ENCODE measurements at places on chromosomes 6 and 20. TPM values are rescaled to one million over a fixed set of nuclear protein-coding genes. Genes with fewer than 3 reads are reported as not detected.

The MRS2 gene
- 25.5 TPM for total RNA-seq

The HLA-DMB gene
- 2.3 TPM for total RNA-seq

The HRH3 gene
- not detected for total RNA-seq

The ABHD16B gene
- 0.16 TPM for total RNA-seq

- peaks cover 79% of the 10 kb centered on the region for H3K4me1 ChIP-seq
- H3K4me3 ChIP-seq: no peak overlapping the region
- no peak for DNase-seq
- H3K27me3 ChIP-seq: no peaks in the 10 kb centered on the region
- peaks cover 43% of the 10 kb centered on the region for H3K36me3 ChIP-seq
- H3K27ac ChIP-seq: no peak overlapping the region
Measured at GRCh38 chr6:12033770-12034169, 21.7 kb downstream of the HIVEP1 start.

- DNase-seq: no peak
- H3K4me1 ChIP-seq: no peaks in the 10 kb centered on the region
- no peak overlapping the region for H3K27ac ChIP-seq
- H3K36me3 ChIP-seq: no peaks in the 10 kb centered on the region
- H3K4me3 ChIP-seq: no peak overlapping the region
- H3K27me3 ChIP-seq: no peaks in the 10 kb centered on the region
Measured at GRCh38 chr20:7496394-7496991, 443.8 kb downstream of the HAO1 start.

- no peak overlapping the region for H3K4me3 ChIP-seq
- DNase-seq: no peak
- no peaks in the 10 kb centered on the region for H3K36me3 ChIP-seq
- no peaks in the 10 kb centered on the region for H3K27me3 ChIP-seq
- no peaks in the 10 kb centered on the region for H3K4me1 ChIP-seq
Measured at GRCh38 chr20:36132802-36133211, 21.7 kb upstream of the EPB41L1 start.

- peaks cover 25% of the 10 kb centered on the region for H3K4me1 ChIP-seq
- H3K27ac ChIP-seq: peak overlapping the region; percentile 53
- peak; percentile 58 for DNase-seq
- H3K27me3 ChIP-seq: peaks cover 51% of the 10 kb centered on the region
- peak overlapping the region; percentile 76 for H3K4me3 ChIP-seq
Measured at GRCh38 chr20:43915211-43916072, 790 bp downstream of the TOX2 start.

DNA sequence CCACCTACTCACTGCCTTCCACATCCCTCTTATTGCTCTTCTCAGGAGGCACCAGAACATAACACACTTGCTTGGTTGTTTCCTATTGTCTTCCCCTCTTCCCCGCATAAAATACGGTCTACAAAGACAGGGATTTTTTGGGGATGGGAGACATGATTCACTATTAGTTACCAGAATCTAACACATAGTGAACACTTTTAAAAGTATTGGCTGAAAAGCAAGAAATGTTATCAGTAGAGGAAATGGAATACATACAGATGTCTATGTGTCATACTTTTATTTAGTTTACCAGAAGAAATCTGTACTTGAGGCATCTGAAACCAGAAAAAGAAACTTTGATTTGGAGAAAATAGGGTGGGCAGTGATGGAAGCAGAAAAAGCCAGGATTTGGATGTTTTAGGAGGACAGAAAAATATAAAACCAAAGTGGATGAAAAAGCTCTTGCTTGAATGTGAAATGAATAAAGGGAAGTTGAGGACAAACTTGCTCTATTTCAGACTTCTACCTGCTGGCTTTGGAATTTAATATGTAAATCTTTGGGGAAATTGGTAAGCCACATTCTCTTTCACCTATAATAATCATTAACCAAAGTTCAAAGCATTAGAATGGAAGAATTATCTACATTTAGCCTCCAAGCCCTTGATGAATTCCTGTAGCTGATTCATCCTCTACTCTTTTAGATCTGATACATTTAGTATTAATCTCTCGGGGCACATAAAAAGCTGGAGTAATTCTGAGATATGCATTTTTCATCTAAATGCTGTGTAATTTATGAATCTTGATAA lies 82.6 kb downstream of the DOK5 start:
- DNase-seq: no peak
- H3K27ac ChIP-seq: no peak overlapping the region
- no peaks in the 10 kb centered on the region for H3K4me1 ChIP-seq

DNA sequence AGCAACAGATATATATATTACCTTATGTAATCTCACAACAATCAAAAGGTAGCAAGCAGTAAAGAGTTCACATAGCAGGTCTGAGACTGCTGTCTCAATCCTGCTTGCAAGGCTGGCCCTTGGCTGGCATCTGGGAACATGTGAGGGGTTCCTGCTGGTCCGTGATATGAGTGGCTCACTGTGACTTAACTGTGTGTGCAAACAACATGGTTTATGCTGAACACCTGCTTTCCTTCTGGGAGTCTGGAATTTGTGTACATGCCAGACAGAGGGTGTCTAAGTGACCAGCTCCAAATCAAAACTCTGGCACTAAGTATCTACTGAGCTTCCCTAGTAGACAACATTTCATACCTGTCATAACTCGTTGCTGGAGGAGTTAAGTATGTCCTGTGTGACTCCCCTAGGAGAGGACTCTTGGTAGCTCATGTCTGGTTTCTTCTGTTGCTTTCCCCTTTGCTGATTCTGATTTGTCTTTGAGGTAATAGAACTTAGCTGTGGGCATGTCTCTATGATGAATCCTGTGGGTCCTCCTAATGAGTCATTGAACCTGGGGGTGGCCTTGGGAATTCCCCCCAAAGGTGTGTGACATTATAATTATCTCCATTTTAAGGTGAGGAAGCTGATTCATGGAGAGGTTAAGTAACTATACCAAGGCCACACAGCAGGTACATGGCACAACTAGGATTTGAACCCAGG lies 131.6 kb upstream of the NEDD9 start:
- peak; percentile 80 for DNase-seq

DNA sequence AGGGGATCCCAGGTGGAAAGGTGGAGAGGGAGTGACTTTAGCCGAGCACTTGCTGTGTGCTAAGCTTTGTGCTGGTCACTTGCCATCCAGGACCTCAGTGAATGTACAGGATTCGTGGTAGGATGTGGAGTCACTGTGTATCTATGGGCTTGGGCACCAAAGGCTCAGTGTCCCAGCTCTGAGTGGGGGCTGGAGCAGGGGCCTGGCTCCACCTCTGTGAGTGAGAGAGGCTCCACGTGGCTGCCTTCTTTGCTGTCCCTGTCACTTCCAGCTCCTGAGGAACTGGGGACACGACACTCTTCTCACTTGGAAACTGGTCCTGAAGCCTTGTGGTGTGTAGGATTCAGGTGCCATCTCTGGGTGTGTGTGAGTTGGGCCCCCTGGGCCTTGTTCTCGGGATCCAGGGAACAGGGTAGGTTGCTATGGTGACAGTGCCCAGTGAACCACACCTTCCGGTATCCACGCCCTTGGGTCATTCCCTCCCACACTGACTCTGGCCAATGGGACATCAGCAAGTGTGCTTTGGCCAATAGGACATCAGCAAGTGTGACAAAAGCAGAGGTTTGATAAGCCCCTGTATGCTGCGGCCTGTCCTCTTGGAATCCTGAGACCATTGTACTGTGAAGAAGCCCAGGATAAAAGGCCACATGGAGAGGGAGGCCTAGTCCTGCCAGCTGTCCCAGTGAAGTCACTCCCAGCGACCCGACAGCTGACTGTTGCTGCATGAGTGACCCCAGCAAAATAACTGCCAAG lies 87.7 kb downstream of the CDH22 start:
- no peaks in the 10 kb centered on the region for H3K4me1 ChIP-seq
- no peak overlapping the region for H3K27ac ChIP-seq
- no peak for DNase-seq
- H3K4me3 ChIP-seq: no peak overlapping the region
- no peaks in the 10 kb centered on the region for H3K27me3 ChIP-seq

DNA sequence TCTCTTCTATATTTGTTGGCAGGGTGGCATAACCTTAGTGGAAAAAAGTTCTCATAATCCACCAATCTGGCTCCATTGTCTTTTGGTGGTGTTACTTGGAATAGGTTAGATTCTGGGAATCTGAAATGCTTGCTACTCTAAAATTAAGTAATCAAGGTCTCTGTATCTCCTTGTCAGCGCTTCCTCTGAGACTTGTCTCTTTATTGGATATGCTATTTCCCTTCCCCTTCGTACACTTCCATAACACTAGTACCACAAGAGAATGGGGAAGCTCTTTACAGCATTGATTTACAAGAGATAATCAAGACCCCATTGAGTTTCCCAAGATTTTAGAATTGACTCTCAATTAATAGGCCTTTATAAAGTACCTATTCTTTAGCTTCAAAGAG lies 280.2 kb downstream of the ADGB start:
- peaks cover 4% of the 10 kb centered on the region for H3K27me3 ChIP-seq
- no peaks in the 10 kb centered on the region for H3K36me3 ChIP-seq
- H3K27ac ChIP-seq: no peak overlapping the region
- no peak overlapping the region for H3K4me3 ChIP-seq
- DNase-seq: no peak

- no peaks in the 10 kb centered on the region for H3K27me3 ChIP-seq
- H3K27ac ChIP-seq: no peak overlapping the region
- no peak overlapping the region for H3K4me3 ChIP-seq
- no peak for DNase-seq
- peaks cover 7% of the 10 kb centered on the region for H3K36me3 ChIP-seq
Measured at GRCh38 chr20:3262566-3262965, 23.6 kb upstream of the SLC4A11 start.

DNA sequence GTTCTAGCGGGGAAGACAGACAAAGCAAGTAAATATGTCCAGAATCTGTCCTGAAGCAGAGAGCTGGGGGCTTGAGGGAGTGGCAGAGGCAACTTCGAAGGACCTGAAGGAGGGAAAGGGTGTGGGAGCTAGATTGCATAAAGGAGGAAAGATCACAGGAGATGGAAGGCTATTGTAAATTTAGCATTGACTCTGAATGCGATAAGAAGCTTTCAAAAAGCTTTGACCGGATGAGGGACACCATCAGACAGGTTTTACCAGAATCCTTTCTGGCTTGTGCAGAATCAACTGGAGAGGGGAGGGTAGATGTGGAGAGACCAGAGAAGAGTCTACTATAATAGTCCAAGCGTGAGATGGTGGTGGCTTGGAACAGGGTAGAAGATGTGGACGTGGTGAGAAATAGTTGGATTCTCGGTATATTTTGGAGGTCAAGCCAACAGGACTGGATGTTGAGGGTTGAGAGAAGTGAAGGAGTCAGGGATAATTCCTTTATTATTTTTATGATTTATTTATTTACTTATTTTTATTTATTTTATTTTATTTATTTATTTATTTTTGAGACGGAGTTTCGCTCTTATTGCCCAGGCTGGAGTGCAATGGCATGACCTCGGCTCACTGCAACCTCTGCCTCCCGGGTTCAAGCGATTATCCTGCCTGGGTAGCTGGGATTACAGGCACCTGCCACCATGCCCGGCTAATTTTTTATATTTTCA lies 19.9 kb upstream of the RIPOR3 start:
- no peak for DNase-seq
- no peak overlapping the region for H3K4me3 ChIP-seq
- no peaks in the 10 kb centered on the region for H3K4me1 ChIP-seq
- no peaks in the 10 kb centered on the region for H3K36me3 ChIP-seq

DNA sequence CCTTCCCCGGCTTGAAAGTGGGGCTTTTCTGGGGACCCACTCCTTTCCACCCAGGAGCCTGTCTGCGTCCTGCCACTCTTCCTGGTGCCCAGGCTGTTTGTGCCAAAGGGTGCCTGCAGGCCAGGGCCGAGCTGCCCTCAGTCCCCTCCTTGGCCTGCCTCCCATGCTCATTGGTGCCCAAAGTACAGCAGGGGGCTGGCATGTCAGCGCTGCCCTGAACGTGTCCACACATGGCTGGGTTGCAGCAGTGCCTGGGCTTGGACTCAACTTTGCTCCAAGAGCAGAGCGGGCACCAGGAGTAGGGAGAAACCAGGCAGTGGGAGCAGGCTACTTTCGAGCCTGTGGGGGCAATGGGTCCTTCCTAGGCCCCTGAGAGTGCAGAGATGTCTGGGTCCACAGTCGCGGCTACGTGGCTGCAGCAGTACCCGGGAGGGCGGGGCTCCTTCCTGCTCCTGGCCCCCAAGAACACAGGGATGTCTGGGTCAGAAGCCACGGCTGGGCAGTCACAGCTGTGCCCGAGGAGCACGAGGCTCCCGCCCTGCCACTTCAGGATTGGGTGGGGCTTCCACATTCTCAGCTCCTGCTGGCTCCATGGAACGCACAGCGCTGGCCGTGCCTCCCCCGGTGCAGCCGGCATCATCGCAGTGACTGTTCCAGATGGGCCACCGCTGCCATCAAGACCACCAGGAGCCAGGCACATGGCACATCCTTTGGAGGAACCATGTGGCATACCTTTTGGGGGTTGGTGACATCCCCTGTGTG lies 50.0 kb upstream of the CLDN20 start:
- H3K4me1 ChIP-seq: peaks cover 5% of the 10 kb centered on the region
- peaks cover 2% of the 10 kb centered on the region for H3K27me3 ChIP-seq
- DNase-seq: no peak
- H3K4me3 ChIP-seq: no peak overlapping the region

- no peak for DNase-seq
- H3K36me3 ChIP-seq: peaks cover 65% of the 10 kb centered on the region
- peak overlapping the region; percentile 3 for H3K4me3 ChIP-seq
- peaks cover 69% of the 10 kb centered on the region for H3K4me1 ChIP-seq
- no peaks in the 10 kb centered on the region for H3K27me3 ChIP-seq
Measured at GRCh38 chr20:59033616-59034165, 1.6 kb upstream of the ATP5F1E start.

GRCh38 chr6:41584668-41585205 lies 38.6 kb downstream of the FOXP4 start:
- no peak for DNase-seq
- no peak overlapping the region for H3K4me3 ChIP-seq
- H3K27ac ChIP-seq: no peak overlapping the region
- no peaks in the 10 kb centered on the region for H3K36me3 ChIP-seq
- no peaks in the 10 kb centered on the region for H3K27me3 ChIP-seq

DNA sequence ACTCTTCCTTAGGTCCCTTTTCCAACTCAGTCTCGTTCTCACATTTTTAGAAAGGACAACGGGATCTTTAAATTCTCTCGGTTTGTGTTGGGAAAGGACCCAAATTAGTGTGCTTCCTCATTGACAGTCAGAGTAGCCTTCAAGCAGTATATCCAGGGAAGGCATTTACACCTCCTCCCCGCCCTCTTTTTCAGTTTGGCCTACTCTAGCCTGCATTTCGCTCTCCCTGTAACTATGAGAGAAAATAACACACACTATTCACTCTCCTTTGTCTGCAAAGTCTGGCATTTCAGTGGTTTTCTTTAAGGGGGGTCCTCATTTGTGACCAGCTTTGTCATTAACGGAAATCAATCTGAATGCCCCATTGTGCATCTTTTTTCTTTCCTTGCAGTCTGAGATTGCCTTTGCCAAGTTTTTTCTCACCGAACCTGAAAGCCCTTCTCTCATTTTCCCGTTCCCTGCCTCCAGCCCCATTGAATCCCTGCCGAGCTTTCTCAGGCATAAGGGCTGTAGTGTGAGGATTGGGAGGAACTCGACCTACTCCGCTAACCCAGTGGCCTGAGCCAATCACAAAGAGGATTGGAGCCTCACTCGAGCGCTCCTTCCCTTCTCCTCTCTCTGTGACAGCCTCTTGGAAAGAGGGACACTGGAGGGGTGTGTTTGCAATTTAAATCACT lies 393 bp upstream of the FABP7 start:
- no peak overlapping the region for H3K27ac ChIP-seq
- H3K4me3 ChIP-seq: no peak overlapping the region
- no peaks in the 10 kb centered on the region for H3K4me1 ChIP-seq
- H3K36me3 ChIP-seq: no peaks in the 10 kb centered on the region
- peaks cover 14% of the 10 kb centered on the region for H3K27me3 ChIP-seq

All from activated CD4-positive, alpha-beta T cell treated with anti-CD3 and anti-CD28 coated beads for 36 hours (primary cell).